ENCODE measurements at places on chromosomes 11 and 22.

DNA sequence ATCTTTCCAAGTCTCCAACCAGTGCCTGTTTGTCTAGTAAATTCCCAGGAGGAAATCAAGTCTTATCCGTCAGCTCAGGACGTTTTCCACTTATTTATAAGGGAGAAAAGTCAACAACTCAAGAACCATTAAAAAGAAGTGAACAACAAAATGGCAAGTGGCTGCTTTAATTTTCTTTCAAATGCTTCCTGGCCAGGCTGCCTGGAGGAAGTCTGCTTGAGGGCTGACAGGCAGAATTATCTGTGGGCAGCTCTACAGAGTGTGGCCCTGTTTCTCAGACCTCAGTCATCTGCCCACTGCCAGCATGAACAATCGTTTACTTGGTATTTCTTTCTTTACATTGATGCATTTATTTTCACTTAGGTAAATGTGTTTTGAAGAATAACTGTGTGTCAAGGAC, 281.9 kb upstream of the ISX start:
- no peak for DNase-seq

DNA sequence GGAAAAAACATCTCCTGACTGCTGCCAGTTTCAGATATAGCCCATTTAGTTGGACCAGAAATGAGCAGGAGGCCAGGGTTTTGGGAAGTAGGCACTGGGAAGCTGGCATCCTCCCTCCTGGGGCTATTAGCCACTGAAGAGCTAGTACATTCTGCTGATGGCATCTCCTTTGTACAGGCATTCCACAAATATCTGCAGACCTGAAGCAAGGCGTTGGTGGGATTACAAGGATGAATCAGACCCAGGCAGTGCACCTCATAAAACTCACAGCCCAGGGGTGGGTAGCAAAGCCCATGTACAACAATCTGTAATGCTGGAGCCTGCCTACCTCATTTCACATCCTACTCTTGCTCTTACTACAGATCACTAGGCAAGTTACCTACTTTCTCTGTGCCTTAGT, 27.5 kb upstream of the POU2AF1 start:
- DNase-seq, result no peak

DNA sequence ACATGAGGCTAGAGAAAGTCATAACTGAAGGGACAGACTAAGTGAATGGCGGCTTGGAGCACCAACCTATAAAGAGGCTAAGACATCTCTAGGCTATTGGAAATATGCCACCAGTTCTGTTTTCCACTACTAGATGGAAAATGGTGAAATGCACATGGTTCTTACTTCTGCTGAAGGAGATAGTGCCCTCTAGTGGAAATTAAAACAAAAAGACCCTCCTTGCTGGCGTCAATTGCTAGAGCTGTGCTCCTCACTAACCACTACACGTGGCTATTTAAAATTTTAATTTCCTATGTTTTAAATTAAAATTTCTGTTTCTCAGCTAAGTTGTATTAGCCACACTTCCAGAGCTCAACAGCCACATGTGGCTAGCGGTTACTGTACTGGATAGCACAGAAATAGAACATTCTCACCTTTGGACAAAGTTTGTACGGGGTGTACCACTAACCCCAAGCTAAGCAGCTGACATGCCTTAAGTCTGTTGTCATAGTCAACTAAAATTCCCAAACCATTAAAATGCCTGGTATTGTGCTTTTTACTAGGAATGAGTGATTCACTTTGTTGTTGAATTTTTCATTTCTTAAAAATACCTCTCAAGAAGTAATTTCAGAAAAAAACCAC, 34.1 kb upstream of the CALCA start:
- no peak for DNase-seq

DNA sequence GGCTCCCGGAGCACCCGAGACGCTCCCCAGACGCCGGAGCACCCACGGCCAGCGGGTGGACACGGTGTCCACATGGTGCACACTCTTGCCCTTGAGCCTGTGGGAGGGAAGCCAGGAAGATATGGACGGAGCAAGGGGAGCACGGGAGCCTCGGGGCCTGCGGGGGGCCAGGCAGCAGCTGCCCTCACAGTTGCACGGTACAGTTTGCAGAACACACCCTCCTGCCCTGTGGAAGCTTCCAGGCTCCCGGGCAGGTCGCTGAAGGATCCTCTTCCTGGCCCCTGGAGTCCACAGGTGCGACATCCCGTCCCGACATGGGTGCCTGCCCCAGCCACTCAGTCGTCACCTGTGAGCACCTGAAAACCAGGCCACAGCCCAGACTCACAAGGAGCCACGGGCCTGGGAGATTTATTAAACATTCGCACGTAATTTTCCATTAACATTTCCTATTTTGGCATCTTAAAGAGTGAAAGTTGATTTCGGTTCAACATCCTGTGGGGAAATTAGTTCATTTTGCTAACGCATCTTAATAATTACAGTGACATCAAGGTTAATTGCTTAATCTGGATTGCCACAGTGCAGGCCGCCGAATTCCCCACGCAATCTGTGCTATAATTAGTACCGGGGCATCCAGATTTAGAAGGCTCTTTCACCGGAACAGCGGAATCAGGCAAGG, 253.3 kb downstream of the BRD1 start:
- no peak for DNase-seq

DNA sequence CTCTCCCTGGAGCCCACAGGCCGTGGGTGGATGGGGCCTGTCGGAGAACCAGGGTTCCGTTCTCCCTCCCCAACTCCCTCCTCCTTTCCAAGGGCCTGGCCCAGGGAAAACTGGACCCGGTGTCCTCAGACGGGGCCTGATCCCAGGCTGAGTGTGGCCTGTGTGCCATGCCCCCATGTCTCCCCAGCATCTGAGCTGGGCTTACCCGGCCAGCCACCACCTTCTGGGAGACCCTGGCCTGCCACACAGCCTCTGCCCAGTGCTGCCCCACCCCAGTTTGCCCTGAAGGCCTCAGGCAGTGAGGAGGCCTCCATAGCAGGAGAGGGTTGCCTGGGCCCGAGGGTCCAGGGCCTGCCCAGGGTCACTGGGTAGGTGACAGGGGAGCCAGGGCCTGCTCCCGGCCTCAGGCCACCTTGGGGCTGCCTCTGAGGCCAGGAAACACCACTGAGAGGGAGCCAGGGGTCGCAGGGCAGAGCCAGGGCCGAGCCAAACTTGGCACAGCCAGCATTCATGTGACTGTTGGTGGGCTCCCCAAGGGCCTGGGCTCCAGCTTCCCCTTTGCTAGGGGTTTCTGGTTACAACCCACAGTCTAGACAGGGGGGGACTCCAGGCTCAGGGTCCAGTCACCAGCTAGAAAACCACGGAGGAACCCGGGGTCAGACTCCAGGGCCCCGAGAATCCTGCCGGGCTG, 590 bp upstream of the IFITM10 start:
- no peak for DNase-seq
